Activated CD8-positive, alpha-beta T cell treated with anti-CD3 and anti-CD28 coated beads for 36 hours (primary cell): ENCODE measurements at places on chromosomes 4 and X. TPM values are rescaled to one million over a fixed set of nuclear protein-coding genes. Genes with fewer than 3 reads are reported as not detected.
A peak's percentile ranks its signal among the peaks of the same experiment; 100 is the strongest.

The PCDH11X gene
- total RNA-seq, result not detected

DNA sequence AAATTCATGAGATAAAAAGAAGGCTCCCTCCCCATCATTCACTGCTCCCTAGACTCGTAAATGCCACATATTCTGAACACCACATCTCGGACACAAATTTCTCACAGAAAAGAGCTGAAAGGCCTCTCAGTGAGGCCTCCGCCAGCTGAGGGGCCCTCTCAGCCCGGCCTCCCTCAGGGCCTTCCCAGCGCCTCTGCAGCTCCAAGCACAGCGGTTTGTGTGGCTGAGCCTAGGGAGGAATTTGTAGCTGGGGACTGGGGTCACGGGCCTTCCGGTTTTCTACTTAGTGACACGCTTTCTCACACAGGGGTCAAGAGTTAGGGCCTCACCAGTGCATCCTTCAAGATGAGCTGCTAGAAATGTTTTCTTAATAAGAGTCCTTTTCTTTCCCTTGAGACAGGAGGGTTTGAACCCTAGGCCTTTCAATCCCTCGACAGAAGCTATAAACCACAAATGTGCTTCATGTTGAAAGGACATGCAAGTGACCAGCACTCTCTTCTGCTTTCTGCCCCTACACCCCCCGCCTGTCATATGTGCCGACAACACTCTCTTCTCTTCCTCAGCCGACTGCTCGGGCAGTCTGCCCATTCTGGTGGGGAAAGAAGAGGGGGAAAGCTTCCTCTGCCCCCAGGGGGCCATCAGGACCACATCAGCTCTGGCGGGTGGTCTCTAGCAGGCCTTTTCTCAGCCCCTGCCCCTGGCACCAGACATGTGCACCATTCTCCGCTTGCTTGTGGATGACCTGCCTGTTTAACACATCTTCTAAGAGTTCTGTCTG, 104.9 kb downstream of the CHIC2 start:
- no peak overlapping the region for H3K27ac ChIP-seq
- no peaks in the 10 kb centered on the region for H3K4me1 ChIP-seq
- no peak overlapping the region for H3K4me3 ChIP-seq
- H3K36me3 ChIP-seq, result no peaks in the 10 kb centered on the region

DNA sequence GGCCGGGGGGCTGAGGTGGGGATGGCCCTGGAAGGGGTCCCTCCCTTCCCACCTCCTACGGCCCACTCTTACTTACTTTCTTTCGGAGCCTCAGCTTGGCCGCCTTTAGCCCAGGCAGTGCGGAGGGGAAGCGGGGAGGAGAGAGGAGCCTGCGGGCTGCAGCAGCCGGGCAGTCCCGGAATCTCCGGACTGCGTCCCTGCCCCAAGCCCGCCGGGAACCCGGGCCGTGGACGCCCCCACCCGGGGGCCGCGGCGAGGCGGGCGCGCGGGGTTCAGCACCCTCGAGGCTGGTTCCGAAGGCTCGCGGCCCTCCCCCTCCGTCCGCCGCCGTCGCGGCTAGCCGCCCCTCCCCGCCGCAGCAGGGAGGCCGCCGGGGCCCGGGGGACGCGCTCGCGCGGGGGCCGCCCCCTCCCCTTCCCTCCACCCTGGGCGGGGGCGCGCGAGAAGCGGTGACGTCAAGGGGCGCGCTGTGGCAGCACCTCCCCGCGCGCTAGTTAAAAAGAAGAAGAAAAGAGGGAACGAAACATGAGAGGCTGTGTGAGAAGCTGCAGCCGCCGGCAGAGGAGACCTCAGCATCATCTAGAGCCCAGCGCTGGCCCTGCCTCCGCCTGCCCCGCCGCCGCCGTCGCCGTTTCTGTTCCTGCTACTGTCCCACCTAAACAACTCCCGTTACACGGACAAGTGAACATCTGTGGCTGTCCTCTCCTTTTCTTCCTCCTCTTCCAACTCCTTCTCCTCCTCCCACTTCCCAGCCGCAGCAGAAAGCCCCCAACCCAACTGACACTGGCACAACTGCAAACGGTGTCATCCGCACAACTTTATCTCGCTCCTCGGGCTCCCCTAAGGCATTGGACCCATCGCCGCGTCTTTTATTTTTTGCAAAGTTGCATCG, at the start of gene HHIP:
Gene HHIP, plus strand, starts transcription at position 526 of the 892 bp plus-strand sequence. CDS start 520 bp downstream, outside the sequence.
- DNase-seq, result peak; percentile 43
- H3K4me3 ChIP-seq, result peak within 1 kb of the TSS; percentile 71
- H3K27me3 ChIP-seq, result peaks cover 47% of the 10 kb centered on the region
- H3K27ac ChIP-seq, result no peak within 1 kb of the TSS
- no peaks in the 10 kb centered on the region for H3K36me3 ChIP-seq

GRCh38 chr4:24932515-24933225, 19.8 kb upstream of the CCDC149 start:
- no peak overlapping the region for H3K4me3 ChIP-seq
- no peak overlapping the region for H3K27ac ChIP-seq
- H3K36me3 ChIP-seq, result no peaks in the 10 kb centered on the region
- H3K27me3 ChIP-seq, result no peaks in the 10 kb centered on the region

DNA sequence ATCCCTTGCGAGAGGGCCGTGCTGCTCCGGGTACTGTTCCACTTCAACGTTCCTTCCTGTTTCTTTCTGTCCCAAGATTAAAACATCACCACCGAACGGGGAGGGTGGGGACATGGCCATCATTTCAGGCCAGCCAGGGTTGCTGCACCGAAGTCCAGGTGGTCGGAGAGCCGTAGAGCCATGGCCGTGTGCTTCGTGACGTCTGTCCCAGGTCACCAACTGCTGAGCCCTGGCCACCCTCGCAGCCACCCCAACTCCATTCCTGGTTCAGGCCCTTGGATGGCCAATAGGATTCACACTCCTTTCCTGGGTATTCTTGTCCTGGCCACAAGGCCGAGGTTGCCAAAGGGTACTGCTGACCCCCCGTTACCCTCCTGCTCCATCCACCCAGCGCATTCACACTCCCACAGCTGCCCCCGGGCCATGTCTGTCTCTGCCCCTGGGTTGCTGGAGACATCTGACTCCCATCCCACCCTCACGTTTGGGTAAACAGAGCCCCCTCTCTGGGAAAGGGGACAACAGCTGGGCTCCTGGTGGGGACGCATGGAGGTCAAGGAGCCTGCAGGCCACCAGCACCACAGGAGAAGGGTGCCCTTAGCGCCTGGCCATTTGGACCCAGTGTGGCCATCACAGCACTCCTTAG, 103.2 kb downstream of the HMX1 start:
- no peaks in the 10 kb centered on the region for H3K27me3 ChIP-seq
- no peaks in the 10 kb centered on the region for H3K4me1 ChIP-seq
- no peak overlapping the region for H3K4me3 ChIP-seq
- H3K36me3 ChIP-seq, result no peaks in the 10 kb centered on the region
- DNase-seq, result no peak

GRCh38 chr4:37666625-37667071, 19.5 kb downstream of the RELL1 start:
- H3K27me3 ChIP-seq, result no peaks in the 10 kb centered on the region
- H3K27ac ChIP-seq, result peak overlapping the region; percentile 44
- DNase-seq, result peak; percentile 49
- peaks cover 8% of the 10 kb centered on the region for H3K36me3 ChIP-seq
- no peak overlapping the region for H3K4me3 ChIP-seq

- no peaks in the 10 kb centered on the region for H3K36me3 ChIP-seq
- H3K27ac ChIP-seq, result no peak overlapping the region
- no peaks in the 10 kb centered on the region for H3K27me3 ChIP-seq
- no peak overlapping the region for H3K4me3 ChIP-seq
- no peak for DNase-seq
- H3K4me1 ChIP-seq, result no peaks in the 10 kb centered on the region
Observed at GRCh38 chr4:126241634-126242033, 926.9 kb downstream of the FAT4 start.

GRCh38 chr4:8434251-8435073, 6.1 kb downstream of the ACOX3 start:
- H3K4me3 ChIP-seq, result peak overlapping the region; percentile 70
- peaks cover 37% of the 10 kb centered on the region for H3K4me1 ChIP-seq
- H3K36me3 ChIP-seq, result peaks cover 5% of the 10 kb centered on the region
